ENCODE measurements at places on chromosomes 5 and 9. TPM values are rescaled to one million over a fixed set of nuclear protein-coding genes. Genes with fewer than 3 reads are reported as not detected.

ADCY2 gene
- not detected for total RNA-seq

WNK2 gene
- total RNA-seq = not detected

DNA sequence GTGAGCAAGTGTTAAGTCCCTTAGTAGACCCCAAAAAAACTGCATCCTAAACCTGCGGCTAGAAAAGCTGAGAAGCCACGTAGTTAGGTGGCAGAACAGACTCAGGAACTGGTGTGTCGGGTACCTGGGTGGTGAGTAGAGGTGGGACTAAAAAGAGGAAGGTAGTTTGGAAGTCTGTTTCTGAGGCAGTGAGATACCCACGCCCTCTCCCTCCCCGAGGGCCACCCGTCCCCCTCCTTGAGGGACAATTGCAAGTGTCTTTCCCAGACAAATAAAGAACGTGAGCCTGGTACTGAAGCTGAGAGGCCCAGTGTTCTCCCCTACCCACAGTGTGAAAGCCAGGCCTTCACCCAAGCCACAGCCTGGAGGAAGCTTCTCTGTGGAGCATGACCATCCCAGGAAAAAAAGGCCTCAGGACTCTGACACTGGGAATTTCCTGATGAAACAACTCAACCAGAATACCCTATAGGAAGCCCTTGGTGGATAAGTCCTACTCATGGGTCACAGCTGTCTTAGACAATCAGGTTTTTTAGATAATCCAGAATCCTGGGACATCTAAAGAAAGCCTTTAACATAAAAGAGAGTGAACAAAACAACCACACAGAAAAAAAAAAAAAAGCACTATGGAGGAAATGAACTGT is 7.0 kb upstream of the CD74 start:
- DNase-seq = no peak

GRCh38 chr5:58491216-58491892 is at the start of gene GAPT:
GAPT (plus strand) TSS chr5:58491435; CDS start chr5:58494537, 3,102 bp downstream.
- DNase-seq = no peak

GRCh38 chr9:90099262-90099963 is 494.6 kb downstream of the GADD45G start:
- DNase-seq = peak; percentile 34

All from dermis blood vessel endothelial cell (primary cell).